ENCODE measurements at places on chromosomes 6 and 20. TPM values are rescaled to one million over a fixed set of nuclear protein-coding genes. Genes with fewer than 3 reads are reported as not detected.

- H3K4me3 ChIP-seq = no peak overlapping the region
- H3K4me1 ChIP-seq = no peaks in the 10 kb centered on the region
- H3K36me3 ChIP-seq = no peaks in the 10 kb centered on the region
- H3K27me3 ChIP-seq = no peaks in the 10 kb centered on the region
- H3K27ac ChIP-seq = no peak overlapping the region
Observed at GRCh38 chr6:156068881-156069280, 613.2 kb upstream of the NOX3 start.

GRCh38 chr6:82374516-82374915, 10.9 kb downstream of the TPBG start:
- no peaks in the 10 kb centered on the region for H3K4me1 ChIP-seq
- H3K36me3 ChIP-seq = no peaks in the 10 kb centered on the region
- no peaks in the 10 kb centered on the region for H3K27me3 ChIP-seq
- H3K4me3 ChIP-seq = no peak overlapping the region

DNA sequence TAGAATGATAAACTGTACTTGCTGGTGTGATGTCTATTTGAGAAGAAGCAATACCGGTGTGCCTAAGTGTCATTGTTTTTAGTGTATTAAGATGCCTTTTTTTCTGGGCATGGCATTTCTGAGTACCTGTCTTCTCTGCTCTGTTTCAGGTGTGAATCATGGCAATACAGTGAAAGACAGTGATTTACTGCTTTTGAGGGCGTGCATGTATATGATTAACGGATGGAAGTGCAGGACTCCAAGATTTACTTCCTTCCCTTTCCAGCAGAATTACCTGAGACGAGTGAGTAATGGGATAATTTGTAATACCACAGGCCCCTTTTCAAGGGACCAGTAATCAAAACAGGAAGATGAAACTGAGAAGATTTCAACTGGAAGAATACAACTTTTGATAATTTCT, 315.8 kb downstream of the SOX4 start:
- H3K27ac ChIP-seq = no peak overlapping the region
- no peak for DNase-seq

DNA sequence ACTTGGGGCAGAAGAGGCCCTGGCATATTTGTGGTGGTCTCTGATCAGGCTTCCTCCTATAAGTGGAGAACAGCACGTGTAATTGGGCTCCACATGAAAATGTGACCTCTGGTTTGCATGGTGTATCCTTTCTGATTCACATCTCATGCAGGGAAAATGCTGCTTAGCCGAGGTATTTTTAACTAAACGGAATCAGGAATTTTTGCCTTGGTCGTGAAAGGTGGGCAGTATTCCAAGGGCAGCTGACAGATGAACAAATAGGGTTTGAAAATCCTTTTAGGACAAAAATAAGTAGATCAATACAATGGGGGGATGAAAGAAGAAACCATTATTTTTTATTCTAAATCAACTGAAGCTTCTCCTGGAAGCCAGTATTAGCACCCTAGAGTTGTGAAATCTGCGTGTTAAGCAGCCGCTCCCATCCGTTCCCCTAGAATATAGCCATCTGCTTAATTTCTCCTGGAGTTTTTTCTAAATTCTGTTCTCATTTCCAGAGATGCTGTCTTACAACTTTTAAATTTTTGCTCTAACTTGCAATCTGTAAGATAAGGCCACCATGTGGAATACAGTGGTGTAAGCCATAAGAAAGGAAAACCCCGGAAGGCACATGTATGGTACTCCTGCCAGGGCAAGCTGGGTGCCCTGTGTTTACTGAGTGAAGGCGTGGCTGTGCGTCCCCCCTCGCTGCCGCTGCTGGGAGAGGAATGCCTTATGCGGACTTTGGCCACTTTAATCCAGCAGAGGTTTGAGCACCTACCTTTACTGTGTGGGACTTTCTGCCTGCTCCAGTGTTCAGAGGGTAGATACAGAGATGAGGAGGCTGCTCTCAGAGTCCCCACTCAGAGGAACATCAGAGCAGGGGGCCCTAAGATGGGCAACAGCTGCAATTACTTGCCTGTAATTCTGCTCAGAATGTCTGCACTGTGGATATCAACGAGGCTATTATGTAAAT, 52.4 kb downstream of the SYNJ2 start:
- H3K4me1 ChIP-seq = peaks cover 6% of the 10 kb centered on the region
- peak; percentile 92 for DNase-seq
- no peak overlapping the region for H3K4me3 ChIP-seq
- no peaks in the 10 kb centered on the region for H3K27me3 ChIP-seq
- H3K27ac ChIP-seq = peak overlapping the region; percentile 62

DNA sequence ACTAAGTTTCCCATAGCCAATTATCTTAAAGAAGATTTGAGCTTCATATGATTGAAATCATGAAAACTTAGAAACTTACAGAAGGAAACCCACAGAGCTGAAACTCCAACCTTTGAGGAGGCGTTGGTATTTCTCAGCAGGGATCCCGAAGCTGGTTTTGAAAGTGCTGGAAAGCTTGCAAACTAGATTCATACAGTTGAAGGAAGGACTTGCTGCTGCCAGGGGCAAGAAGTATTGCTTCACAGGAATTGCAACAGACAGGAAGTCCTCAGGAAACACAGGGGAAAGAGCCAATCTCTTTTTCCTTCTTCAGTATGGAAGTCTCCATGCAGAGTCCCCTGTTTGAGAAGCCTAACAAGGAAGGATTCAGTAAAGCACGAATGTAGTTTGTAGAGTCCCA, 419.7 kb downstream of the CD109 start:
- no peak for DNase-seq
- no peak overlapping the region for H3K27ac ChIP-seq
- no peak overlapping the region for H3K4me3 ChIP-seq
- H3K4me1 ChIP-seq = no peaks in the 10 kb centered on the region

- no peaks in the 10 kb centered on the region for H3K27me3 ChIP-seq
- no peaks in the 10 kb centered on the region for H3K4me1 ChIP-seq
- no peaks in the 10 kb centered on the region for H3K36me3 ChIP-seq
Observed at GRCh38 chr6:55569638-55570037, 9.4 kb downstream of the HMGCLL1 start.

DNA sequence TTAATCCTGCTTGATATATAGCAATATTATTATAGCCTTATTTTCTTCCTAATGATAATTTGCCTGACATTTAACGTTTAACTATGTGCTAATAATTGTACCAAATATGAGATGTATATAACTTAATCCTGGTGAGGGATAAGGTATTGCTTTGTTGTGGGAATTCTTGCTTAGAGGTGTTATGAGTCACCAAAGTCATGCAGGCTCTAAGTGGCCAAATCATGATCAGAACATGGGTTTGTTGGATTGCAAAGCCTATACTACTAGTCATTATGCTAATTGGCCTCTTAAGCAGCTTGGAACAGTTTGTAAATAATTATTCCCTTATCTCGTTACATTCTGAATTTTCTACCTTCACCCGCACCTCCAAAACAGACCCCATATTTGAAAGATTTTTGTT, 21.9 kb upstream of the C6orf141 start:
- H3K4me1 ChIP-seq = peaks cover 3% of the 10 kb centered on the region
- no peak overlapping the region for H3K4me3 ChIP-seq
- H3K36me3 ChIP-seq = no peaks in the 10 kb centered on the region
- no peaks in the 10 kb centered on the region for H3K27me3 ChIP-seq

- no peak overlapping the region for H3K4me3 ChIP-seq
- H3K27me3 ChIP-seq = no peaks in the 10 kb centered on the region
- peaks cover under 1% of the 10 kb centered on the region for H3K4me1 ChIP-seq
- DNase-seq = no peak
- no peaks in the 10 kb centered on the region for H3K36me3 ChIP-seq
- no peak overlapping the region for H3K27ac ChIP-seq
Observed at GRCh38 chr20:55678970-55679667, 326.2 kb downstream of the CBLN4 start.

DNA sequence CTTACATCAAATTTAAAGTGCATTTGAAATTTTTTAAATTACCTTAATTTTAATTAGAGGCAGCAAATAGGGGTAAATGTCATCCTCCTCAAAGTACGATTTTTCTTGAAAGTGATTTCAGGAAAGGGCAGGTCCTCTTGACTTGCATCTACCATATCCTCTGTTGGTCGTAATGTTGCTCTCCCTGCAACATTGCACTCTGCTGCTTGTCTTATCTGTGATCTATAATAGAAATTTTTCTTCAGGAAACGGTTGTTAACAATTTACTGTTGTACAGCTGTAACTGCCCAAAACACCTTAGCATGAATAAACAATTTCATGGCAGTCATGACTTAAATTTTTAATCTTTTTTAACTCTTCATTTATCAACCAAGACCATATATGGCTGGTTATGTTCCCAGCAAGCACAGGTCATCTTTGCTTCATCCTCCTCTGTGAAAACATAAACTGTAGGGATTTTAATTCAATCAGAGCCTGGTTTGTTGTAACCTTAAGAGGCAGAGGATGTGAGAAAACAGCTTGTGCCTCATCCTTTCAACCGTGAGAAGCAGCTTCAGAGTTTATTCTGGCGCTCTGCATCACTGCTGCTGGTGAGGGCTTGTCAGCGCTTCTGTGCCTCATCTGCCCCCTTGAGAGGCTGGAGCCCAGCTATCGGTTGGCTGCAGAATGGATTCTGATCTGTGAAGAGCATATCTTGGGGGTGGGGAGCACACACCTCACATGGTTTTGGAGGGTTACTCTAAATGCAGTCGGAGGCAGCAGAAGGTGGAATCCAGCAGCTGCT, 56.0 kb downstream of the CTNNBL1 start:
- no peak for DNase-seq
- no peak overlapping the region for H3K27ac ChIP-seq
- H3K4me1 ChIP-seq = no peaks in the 10 kb centered on the region
- no peaks in the 10 kb centered on the region for H3K36me3 ChIP-seq

- H3K27ac ChIP-seq = no peak overlapping the region
- H3K36me3 ChIP-seq = no peaks in the 10 kb centered on the region
- H3K4me3 ChIP-seq = no peak overlapping the region
Observed at GRCh38 chr6:163308629-163309440, 105.7 kb upstream of the QKI start.

GRCh38 chr6:34378470-34378869, 14.0 kb downstream of the NUDT3 start:
- H3K36me3 ChIP-seq = no peaks in the 10 kb centered on the region
- no peaks in the 10 kb centered on the region for H3K27me3 ChIP-seq
- H3K27ac ChIP-seq = no peak overlapping the region
- no peak for DNase-seq
- H3K4me3 ChIP-seq = no peak overlapping the region
- no peaks in the 10 kb centered on the region for H3K4me1 ChIP-seq

DNA sequence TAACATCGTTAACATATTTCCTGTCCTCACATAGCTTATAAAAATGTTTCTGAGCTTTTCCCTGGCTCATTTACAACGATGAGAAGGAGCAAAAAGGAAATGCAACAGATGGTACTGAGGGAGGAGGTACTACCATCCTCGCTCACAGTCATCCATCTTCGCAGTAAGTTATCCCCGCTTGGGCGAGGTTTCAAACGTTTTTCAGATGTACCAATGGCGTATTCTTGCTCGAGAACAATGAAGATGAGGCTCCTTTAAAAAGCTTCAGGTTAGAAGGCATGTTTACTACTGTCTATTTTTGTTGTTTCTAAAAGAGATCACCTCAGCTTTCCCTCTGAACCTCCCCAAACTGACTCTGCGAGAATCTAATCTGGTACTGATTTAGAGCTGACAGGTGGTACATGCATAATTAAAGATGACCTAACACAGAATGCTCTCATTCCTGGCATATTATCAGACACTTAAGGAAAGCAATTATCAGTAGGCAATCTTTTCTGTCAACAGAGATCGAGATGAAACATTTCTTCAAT, 178.7 kb downstream of the GJA10 start:
- no peak overlapping the region for H3K27ac ChIP-seq
- DNase-seq = no peak
- no peaks in the 10 kb centered on the region for H3K36me3 ChIP-seq

DNA sequence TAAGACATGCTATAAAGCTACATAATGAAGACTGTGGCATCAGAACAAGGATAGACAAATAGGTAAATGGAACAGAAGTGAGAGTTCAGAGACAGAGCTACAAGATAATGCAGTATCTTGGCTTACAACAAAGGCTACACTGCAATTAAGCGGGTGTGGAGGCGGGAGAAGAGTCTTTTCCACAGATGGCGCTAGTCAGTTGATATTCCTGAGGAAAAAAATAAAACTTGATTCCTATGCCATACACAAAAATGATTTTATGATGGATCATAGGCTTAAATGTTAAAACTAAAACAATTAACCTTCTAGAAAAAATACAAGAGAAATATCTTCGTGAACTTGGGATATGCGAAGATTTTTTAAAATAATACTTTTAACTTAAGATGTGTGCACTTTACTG, 31.0 kb downstream of the RIN2 start:
- H3K4me1 ChIP-seq = no peaks in the 10 kb centered on the region
- H3K4me3 ChIP-seq = no peak overlapping the region
- no peaks in the 10 kb centered on the region for H3K36me3 ChIP-seq
- DNase-seq = no peak
- H3K27me3 ChIP-seq = no peaks in the 10 kb centered on the region
- no peak overlapping the region for H3K27ac ChIP-seq

DNA sequence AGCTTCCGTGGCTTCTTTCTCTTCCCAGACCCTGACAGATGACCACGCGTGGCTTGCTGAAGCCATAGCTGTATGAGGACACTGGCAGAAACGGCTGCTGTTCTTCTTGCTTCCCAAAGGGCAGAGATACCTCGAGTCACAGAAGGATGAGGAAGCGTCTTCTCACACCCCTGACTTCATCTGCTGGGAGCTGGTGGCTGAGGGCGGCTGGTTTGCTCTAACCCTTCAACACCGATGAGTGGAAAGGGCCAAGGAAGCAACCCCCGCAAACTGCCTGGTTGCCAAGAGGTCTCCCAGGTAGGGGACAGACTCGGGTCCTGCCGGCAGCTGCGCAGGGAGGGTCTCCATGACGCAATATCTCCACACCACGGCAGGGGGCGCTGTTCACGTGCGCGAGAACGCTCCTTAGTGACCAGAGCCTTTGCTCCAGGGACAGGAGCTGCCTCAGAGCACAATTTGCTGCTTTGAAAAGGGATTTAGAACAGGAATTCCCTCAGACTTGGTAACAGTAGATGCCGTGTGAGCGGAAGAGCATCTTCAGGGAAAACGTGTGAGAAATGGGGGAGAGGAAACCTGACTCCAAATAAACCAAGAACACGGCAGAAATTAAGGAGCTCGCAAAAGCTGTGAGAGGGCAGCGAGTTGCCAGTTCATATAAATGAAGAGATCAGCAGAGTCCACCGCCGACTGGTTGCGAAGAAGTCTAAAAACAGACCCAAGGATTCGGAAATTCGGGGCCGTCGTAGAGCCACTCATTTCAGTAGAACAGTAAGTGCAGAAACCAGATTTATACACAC, 80.2 kb downstream of the ERMARD start:
- no peaks in the 10 kb centered on the region for H3K36me3 ChIP-seq
- DNase-seq = peak; percentile 73
- no peak overlapping the region for H3K4me3 ChIP-seq
- H3K27ac ChIP-seq = no peak overlapping the region
- no peaks in the 10 kb centered on the region for H3K27me3 ChIP-seq

The SGK2 gene
- total RNA-seq = 80.2 TPM
